ENCODE measurements at places on chromosomes 3 and 15.
A peak's percentile ranks its signal among the peaks of the same experiment; 100 is the strongest.

GRCh38 chr3:97871801-97872524 lies 50.2 kb downstream of the CRYBG3 start:
- peaks cover 9% of the 10 kb centered on the region for H3K4me1 ChIP-seq
- peaks cover 9% of the 10 kb centered on the region for H3K27me3 ChIP-seq
- no peaks in the 10 kb centered on the region for H3K36me3 ChIP-seq
- H3K27ac ChIP-seq = peak overlapping the region; percentile 75
- H3K4me3 ChIP-seq = peak overlapping the region; percentile 51

DNA sequence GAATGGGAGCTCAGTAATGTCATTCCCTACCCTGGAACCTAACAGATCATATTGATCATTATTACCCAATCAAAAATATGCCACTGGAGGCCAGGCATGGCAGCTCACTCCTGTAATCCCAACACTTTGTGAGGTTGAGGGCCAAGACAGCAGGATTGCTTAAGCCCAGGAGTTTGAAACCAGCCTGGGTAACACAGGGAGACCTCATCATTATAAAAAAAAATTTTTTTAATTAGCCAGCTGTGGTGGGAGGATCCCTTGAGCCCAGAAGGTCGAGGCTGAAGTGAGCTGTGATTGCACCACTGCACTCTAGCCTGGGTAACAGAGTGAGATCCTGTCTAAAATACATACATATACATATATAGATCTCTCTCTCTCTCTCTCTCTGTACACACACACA lies 10.2 kb downstream of the IGDCC4 start:
- H3K27ac ChIP-seq = no peak overlapping the region
- no peak for DNase-seq
- H3K4me3 ChIP-seq = no peak overlapping the region
- no peaks in the 10 kb centered on the region for H3K36me3 ChIP-seq
- peaks cover 26% of the 10 kb centered on the region for H3K27me3 ChIP-seq

DNA sequence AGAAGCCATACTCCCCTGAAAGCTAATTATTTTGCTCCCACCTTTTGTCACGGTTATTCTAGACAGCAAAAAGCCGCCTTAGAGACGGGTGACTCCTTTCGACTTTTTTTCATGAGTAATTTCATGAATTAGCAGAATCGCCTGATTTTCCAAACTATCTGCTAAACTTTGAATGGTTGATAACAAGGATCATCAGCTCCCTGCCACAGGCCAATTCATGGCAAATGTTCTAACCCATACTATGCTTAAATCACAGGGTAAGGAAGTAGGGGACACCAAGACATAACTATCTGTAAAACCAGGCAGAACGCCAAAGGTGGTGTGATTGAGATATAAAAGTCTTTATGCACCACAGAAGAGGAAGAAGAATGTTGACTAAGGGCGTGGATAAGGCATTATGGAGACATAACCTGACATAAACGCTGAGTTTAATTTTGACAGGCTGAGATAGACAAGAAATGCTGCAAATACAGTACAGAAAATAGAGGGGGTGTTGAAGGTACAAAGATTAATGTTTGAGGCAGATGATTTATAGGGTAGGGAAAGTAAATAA lies 891 bp upstream of the DMXL2 start:
- no peak overlapping the region for H3K27ac ChIP-seq
- peaks cover 12% of the 10 kb centered on the region for H3K4me1 ChIP-seq
- H3K27me3 ChIP-seq = peaks cover 25% of the 10 kb centered on the region
- H3K36me3 ChIP-seq = peaks cover 13% of the 10 kb centered on the region
- no peak for DNase-seq
- peak overlapping the region; percentile 87 for H3K4me3 ChIP-seq

GRCh38 chr3:151174351-151174750 lies 28.7 kb downstream of the GPR171 start:
- no peak overlapping the region for H3K4me3 ChIP-seq
- no peak for DNase-seq
- H3K4me1 ChIP-seq = peaks cover 26% of the 10 kb centered on the region
- H3K27me3 ChIP-seq = no peaks in the 10 kb centered on the region
- H3K36me3 ChIP-seq = peaks cover 4% of the 10 kb centered on the region
- no peak overlapping the region for H3K27ac ChIP-seq

DNA sequence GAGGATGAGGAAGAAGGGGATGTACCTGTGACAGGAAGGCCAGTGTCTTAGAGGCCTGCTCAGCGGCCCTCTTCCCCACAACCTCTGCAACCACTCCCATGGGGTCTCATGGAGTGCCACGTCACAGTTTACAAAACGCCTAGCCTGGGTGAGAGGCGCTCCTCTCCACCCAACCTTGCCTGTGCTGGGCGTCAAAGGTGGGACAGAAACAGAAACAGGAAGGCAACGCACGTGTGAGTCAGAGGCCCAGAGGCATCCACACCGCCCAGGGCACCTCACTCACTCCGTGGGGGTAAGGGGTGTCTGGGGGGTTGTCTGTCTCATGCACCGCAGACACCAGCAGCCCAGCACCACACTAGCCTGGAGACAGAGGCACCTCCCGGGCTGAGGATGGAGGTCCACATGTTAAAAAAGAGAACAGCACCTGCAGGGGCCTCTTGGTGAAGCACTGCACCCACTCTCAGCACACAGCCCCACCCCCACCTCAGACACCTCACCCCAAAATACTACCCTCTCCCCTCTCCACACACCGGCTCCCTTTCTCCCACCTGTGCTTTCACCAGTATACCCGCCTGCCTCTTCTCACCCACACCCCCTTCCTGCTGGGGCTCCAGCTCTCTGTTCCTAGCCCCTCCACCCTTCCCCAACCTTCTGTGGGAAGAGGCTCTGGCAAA lies 4.7 kb upstream of the CALML4 start:
- peaks cover 7% of the 10 kb centered on the region for H3K4me1 ChIP-seq
- H3K27me3 ChIP-seq = no peaks in the 10 kb centered on the region
- H3K4me3 ChIP-seq = no peak overlapping the region
- peaks cover 8% of the 10 kb centered on the region for H3K36me3 ChIP-seq
- peak overlapping the region; percentile 69 for H3K27ac ChIP-seq

- H3K4me1 ChIP-seq = no peaks in the 10 kb centered on the region
- H3K27me3 ChIP-seq = no peaks in the 10 kb centered on the region
- no peak for DNase-seq
Measured at GRCh38 chr3:111519178-111519855, 22.7 kb upstream of the CD96 start.

DNA sequence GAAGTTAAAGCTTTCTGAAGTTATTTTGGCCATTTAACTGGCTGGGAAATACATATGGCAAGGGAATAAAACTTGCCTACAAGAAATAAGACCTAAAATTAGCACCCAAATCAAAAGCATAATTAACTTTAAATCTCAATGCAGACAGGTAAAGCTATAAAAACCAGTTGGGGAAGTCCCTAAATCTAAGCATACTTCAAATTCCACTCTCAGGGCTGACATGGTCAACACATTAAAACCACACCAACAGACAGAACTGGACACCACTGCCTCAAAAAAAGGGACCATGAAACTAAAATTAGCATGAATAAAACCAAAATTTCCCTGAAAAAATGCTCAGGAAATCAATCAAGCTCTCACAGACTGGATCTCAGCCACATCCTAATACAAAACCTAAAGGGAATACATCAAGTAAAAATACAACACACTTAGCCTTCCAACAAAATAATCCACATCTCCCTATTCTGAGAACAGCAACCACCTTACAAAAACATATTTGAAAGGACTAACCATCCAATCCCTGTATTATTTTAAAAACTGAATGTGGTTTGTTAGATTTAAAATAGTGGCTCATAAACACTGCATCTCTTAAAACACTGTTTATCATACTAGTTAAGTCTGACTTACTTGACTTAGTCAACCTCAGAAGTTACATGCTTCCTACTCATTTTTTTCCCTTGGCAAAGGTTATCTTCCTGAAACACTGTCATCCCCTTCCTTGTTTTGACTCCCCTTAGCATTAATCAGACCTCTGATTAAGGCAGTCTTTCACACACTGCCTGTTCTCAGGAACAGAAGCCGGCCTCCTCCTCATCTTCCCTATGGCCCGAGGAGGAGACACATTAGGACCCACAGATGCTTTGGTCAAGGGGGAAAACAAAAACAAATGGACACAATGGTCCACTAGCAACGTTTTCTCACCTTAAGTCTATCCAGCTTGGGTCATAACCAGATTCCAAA lies 8.3 kb downstream of the TRA2B start:
- H3K27me3 ChIP-seq = no peaks in the 10 kb centered on the region
- H3K4me3 ChIP-seq = peak overlapping the region; percentile 97
- peaks cover 84% of the 10 kb centered on the region for H3K36me3 ChIP-seq
- no peak for DNase-seq
- H3K27ac ChIP-seq = peak overlapping the region; percentile 72
- H3K4me1 ChIP-seq = peaks cover 76% of the 10 kb centered on the region

GRCh38 chr3:183613366-183614285 lies 21.8 kb upstream of the KLHL24 start:
- no peak for DNase-seq
- no peaks in the 10 kb centered on the region for H3K4me1 ChIP-seq
- no peaks in the 10 kb centered on the region for H3K36me3 ChIP-seq
- no peak overlapping the region for H3K4me3 ChIP-seq
- no peak overlapping the region for H3K27ac ChIP-seq

DNA sequence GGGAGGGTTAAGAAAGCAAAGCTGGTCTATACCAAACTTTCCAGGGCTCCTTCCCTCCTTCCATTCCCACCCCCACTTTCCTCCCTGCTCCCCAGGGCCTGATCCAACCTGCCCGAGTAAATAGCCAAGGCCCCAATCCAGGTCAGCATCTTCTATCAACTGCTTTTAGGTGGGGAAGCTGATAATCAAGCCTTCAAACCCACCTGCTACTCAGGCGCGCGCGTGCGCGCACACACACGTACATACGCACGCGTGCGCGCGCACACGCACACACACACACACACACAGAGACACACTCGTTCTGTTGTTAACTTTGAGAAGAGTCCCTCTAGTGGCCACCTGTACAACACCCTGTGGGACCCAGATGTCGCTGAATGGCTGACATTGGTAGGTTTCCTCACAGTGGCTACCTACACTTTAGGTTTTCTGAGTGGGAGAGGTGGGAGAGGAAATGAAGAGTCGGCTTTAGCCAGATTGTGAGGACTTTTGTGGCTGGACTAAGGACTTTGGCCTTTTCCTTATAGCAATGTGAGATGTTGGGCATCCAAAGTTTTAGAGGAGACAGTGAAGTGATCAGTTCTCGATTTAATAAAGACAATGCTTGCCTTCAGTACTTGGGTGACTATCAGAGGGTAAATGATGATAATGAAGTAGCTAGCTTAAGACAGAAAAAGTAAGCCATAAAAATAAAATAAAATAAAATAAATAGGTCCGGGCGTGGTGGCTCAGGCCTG lies 179.9 kb upstream of the C2CD4B start:
- peak; percentile 8 for DNase-seq
- H3K36me3 ChIP-seq = peaks cover 3% of the 10 kb centered on the region
- H3K4me1 ChIP-seq = peaks cover 6% of the 10 kb centered on the region
- H3K4me3 ChIP-seq = peak overlapping the region; percentile 69
- peaks cover 13% of the 10 kb centered on the region for H3K27me3 ChIP-seq

- peaks cover 14% of the 10 kb centered on the region for H3K27me3 ChIP-seq
- H3K4me1 ChIP-seq = no peaks in the 10 kb centered on the region
- no peak for DNase-seq
- no peak overlapping the region for H3K4me3 ChIP-seq
- no peak overlapping the region for H3K27ac ChIP-seq
Measured at GRCh38 chr3:107414325-107414964, 37.2 kb downstream of the CCDC54 start.

DNA sequence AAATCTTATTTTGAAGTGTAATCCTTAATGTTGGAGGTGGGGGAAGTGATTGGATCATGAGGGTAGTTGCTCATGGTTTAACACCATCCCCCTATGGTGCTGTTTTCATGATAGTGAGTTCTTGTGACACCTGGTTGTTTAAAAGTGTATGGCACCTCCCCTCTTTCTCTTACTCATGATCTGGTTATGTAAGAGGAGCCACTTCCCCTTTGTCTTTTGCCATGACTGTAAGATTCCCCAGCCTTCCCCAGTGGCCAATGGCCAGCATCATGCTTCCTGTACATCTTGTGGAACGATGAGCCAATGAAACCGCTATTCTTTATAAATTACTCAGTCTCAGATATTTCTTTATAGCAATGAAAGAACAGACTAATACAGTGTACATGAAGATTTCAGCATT lies 39.8 kb upstream of the GMNC start:
- no peak overlapping the region for H3K4me3 ChIP-seq
- H3K36me3 ChIP-seq = peaks cover 2% of the 10 kb centered on the region
- H3K27me3 ChIP-seq = no peaks in the 10 kb centered on the region
- H3K27ac ChIP-seq = no peak overlapping the region

DNA sequence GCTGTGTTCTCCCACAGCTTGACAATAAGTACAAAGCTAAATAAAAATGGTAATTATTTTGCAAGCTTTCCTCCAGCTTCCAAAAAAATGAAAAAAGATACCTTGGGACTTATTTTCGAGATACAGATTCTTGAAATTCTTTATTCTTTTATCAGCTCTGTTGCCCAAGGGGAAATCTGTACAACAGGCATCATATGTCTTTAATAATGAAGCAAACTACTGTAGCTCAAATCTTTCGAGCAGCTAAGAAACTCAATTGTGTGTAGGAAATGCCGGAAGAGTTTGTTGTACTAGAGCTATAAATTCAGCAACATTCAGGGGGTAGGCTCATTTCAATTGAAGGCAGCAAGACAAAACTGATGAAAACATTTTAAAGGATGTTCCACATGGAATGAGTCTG lies 297.7 kb downstream of the GBE1 start:
- H3K36me3 ChIP-seq = no peaks in the 10 kb centered on the region
- no peak overlapping the region for H3K4me3 ChIP-seq
- no peaks in the 10 kb centered on the region for H3K27me3 ChIP-seq
- DNase-seq = no peak

- no peak overlapping the region for H3K27ac ChIP-seq
- no peaks in the 10 kb centered on the region for H3K36me3 ChIP-seq
- H3K27me3 ChIP-seq = no peaks in the 10 kb centered on the region
Measured at GRCh38 chr3:147191795-147192385, 214.5 kb downstream of the ZIC4 start.

GRCh38 chr15:99605490-99605931 lies 39.7 kb downstream of the MEF2A start:
- peaks cover 16% of the 10 kb centered on the region for H3K36me3 ChIP-seq
- peaks cover 58% of the 10 kb centered on the region for H3K4me1 ChIP-seq
- no peak for DNase-seq
- H3K27ac ChIP-seq = no peak overlapping the region
- no peaks in the 10 kb centered on the region for H3K27me3 ChIP-seq

DNA sequence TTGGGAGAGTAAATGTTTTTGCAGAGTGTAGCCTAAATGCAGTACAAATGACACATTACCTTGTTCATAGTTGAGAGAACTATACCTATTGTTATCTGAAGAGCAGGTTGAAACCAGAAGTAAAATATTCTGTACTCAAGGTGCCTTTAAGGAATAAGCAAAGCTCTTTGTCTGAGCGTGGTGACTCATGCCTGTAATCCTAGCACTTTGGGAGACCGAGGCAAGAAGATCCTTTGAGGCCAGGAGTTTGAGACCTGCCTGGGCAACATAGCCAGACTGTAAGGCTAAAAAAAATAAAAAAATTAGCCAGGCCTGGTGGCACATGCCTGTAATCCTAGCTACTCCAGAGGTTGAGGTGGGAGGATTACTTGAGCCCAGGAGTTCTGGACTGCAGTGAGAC lies 2.2 kb upstream of the RNF13 start:
- H3K4me3 ChIP-seq = no peak overlapping the region
- H3K4me1 ChIP-seq = peaks cover 32% of the 10 kb centered on the region
- peaks cover 13% of the 10 kb centered on the region for H3K27me3 ChIP-seq
- H3K27ac ChIP-seq = no peak overlapping the region
- DNase-seq = no peak
- peaks cover 11% of the 10 kb centered on the region for H3K36me3 ChIP-seq

All from effector memory CD8-positive, alpha-beta T cell (primary cell).